ENCODE measurements at places on chromosomes 2 and 18.

GRCh38 chr2:207704078-207704477, 7.4 kb upstream of the CCNYL1 start:
- no peak for DNase-seq

DNA sequence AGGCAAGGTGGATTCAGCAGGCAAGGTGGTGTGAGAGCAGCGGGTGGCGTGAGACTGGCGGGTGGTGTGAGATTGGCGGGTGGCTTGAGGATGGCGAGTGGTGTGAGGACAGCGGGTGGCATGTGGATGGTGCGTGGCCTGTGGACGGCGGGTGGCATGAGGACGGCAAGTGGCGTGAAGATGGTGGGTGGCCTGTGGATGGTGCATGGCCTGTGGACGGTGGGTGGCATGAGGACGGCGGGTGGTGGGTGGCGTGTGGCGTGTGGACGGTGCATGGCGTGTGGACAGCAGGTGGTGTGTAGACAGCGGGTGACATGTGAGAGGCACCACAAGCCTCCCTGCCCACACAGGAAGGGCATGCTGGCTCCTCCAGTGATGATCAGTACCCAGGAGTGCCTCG, 186.9 kb upstream of the SALL3 start:
- DNase-seq: no peak

DNA sequence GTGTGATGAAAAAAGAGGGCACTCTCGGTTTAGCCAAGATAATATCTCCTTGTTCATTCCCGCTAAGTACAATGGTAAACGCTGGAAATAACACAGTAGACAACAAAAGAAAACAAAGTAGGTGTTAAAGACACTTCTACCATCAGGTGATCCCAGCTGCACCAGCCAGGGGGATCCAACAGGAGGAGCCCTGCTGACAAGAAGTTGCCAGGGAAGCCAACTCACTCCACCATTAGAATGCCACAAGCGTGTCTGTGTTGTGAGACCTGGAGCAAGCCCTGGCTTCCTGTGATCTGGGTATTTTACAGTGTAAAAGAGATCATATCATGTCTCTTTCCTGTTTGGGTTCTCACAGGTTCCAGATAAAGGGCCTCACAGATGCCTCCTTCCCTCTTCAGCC, 117.0 kb downstream of the GRB14 start:
- no peak for DNase-seq

- no peak for DNase-seq
Measured at GRCh38 chr2:5826979-5827655, 134.9 kb downstream of the SOX11 start.

DNA sequence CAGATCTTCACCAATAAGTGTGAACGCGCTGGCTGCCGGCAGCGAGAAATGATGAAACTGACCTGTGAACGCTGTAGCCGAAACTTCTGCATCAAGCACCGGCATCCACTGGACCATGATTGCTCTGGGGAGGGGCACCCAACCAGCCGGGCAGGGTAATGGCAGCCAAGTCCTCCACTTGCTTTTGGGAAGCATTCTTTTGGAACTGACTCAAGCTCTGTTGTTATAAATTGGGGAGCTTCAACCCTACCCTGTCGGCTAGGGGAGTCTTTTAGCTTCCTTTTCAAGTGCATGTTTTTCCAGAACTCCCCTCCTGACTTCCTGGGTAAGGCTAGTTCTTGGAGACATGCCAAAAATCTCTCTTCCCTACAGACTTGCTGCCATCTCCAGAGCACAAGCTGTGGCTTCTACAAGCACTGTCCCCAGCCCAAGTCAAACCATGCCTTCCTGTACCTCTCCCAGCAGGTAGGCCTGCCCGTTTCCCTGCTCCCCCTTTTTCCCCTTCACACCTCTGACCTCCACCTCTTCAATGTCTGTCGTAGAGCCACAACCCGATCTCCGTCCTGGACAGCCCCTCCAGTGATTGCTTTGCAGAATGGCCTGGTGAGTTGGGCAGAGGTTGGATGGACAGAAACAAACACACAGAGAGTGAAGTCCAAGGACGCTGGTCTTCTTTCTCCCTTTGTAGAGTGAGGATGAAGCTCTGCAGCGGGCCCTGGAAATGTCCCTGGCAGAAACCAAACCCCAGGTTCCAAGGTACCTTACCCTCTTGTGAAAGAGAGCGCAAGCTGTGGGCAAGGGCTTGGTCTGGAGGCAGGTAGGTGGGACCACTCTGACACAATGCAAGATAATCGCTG, 1.5 kb downstream of the ZFAND2B start:
- DNase-seq: no peak

DNA sequence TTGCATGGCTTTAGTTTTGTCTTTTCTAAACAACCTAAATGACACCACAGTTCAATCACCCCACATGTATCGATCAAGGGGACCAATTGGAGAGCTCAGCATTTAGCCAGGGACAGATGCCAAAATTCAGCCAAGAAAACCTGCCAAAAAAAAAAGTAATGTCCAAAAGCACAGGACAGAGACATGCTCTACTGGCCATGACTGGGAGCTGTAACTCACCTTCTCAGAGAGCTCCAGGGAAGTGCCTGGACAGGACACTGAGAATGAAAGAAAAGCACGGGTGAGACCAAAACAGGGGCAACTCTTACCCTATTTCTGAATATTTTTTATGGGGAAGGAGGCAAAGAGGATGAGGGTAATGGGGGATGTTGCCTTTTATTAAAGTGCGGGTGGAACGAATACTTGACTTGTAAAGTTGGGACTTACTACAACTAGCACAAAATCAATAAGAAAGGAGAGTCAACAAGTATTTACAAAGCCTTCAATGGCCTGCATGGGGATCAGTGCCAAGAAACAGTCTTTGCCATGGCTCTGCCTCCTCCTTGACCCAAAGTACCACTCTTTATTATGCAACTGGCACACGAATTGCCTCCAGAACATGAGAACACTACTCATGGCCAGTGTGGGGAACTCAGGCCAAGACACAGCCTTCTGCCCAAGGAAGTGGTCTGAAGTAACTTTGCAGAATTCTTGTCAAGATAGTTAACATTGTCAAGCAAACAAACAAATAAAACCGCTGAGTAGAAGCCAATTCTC, 72.9 kb upstream of the HK2 start:
- DNase-seq: no peak

DNA sequence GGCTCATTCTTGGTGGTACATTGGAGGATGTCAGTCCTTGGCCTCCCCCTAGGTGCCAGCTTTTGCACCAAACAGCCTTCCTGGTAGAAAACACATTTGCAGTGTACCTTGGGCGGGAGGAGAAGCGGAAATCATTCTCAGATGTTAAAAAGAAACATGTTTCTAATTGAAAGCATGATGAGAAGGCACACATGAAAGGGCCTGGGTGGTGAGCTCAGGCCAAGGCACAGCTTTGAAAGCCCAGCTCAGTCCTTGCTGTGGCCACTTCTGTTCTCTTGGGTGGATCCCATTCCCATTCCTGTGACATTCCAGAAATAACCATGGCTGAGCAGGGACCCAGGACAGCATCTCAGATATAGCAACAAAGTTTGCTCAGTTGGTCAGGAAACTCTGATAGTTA, 71.5 kb downstream of the LTBP1 start:
- no peak for DNase-seq

- no peak for DNase-seq
Measured at GRCh38 chr2:94923196-94923595, 52.0 kb downstream of the TEKT4 start.

DNA sequence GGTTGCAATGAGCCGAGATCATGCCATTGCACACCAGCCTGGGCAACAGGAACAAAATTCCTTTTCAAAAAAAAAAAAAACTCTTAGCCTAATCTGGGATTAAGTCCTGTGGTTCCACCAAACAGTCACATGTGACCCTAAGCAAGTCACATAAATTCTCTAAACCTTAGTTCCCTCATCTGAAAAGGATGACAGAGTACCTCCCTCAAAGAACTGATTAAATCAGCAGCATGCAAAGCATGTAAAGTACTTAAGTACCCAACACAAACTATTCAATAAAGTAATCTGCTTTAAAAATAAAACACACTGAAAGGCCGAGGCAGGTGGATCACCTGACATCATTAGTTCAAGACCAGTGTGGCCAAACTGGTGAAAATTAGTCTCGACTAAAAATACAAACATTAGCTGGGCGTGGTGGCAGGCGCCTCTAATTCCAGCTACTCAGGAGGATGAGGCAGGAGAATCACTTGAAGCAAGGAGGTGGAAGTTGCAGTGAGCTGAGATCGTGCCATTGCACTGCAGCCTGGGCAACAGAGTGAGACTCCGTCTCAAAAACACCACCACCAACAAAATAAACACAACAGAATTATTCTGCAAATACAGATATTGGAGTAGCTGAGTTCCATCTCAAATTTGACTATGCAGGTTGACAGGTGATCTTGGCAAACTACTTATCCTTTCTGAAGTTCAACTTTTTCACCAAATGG, 7.0 kb downstream of the USP34 start:
- DNase-seq: no peak

DNA sequence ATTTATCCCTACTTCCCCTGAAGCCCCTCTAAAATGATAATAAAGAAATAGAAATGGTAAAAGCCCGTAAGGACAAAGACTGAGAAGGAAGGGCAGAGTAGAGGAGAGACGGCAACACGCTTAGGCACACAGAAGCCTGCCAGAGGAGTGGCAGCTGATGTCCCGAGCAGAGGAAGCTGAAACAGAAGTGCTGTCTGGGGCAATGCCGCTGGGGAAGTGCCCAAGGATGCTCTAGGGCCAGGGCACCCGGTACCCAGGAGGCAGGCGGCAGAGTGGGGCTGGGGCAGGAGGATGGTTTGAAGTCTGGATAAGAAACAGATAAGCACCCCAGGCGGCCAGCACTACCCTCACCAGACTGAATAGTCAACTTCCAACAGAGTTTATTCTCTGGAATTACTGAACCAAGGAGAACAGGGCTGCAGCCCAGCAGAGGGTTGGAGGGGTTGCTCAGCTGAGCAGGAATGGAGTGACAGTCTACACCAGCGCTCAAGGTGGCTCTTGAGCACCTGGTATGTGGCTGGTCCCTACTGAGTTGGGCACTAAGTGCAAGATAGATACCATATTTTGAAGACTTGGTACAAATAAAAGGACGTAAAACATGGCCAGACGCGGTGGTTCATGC, 22.4 kb downstream of the TMEM37 start:
- no peak for DNase-seq

- DNase-seq: no peak
Measured at GRCh38 chr2:102051692-102052277, 60.0 kb downstream of the IL1R2 start.

DNA sequence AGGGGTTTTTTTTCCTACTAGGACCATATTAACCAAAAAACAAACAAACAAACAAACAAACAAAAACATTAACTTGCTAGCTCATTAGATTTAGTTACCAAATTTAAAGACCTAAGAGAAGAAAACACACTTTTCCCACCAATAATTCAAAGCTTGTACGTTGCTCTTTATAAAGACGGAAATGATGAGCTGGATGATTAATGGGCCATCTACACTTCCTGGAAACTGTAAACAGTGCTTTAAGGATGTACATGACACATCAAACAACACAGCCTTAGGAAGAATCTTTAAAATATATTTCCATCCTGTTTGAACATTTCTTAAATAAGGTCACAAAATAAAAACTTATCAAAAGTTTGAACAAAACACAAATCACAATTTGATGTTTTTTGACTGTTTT, 982 bp downstream of the BMP10 start:
- DNase-seq: no peak

GRCh38 chr2:227506456-227506855, 34.5 kb downstream of the AGFG1 start:
- no peak for DNase-seq

All from stimulated activated CD4-positive, alpha-beta T cell treated with anti-CD3 and anti-CD28 coated beads, Interleukin-2, amount 100 ng/mL, for 24 hours (primary cell).